ENCODE measurements at places on chromosomes 4 and X.

DNA sequence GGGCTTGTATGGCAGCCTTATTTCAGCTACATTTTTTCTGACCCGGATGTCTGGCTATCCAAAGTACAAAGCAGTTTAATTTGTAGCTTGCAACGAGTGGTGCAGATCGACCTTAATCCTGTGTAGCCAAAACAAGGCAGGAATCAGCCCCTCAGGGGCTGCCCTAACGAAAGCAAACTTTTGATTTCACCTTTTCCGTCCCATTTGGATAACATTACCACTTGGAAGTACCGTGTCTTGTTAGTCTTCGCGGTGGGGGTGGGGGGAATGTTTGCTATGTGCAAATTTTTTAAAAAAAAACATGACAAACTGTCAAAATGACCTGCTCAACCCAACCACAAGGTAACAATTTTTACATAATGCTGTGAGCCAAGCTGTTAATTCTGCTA lies 766 bp upstream of the DNAJB14 start:
- no peak for DNase-seq

- no peak for DNase-seq
Measured at GRCh38 chr4:136664988-136665387, 867.3 kb downstream of the PCDH18 start.

DNA sequence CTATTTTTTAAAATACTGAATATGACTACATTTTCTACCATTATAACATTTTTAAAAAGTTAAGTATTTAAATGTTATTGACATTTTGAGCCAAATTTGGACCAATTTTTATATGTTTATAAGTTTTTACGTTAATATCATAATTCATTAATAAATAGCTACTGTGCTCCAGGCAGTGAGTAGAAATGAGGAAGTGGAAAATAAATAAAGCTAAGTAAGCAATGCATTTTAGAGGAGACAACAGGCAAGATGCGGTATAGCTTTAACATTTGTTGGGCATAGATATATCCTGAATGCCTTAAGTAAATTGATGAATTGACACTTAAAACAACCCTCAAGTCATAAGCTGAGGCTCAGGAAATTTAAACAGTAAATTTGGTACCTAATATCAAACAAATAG lies 474.8 kb downstream of the PCDH10 start:
- DNase-seq: no peak

DNA sequence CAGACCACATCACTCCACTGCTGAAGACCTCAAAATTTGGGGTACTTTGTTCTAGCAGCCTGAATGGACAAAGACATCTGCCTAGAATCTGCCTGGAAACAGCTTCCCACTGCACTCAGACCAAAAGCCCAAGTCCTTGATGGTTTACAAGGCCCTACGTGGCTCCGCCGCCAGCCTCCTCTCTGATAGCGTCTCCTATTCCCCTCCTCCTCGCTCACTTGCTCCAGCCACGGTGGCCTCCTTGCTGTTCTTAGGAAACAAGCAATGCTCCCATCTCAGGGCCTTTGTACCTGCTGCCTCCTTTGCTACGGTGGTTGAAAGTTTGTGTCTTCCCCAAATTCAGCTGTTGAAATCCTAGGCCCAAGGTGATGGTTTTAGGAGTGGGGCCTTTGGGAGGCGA lies 34.7 kb upstream of the SORCS2 start:
- no peak for DNase-seq

- peak; percentile 4 for DNase-seq
Measured at GRCh38 chr4:52659722-52660261, 691 bp upstream of the USP46 start.

- DNase-seq: no peak
Measured at GRCh38 chrX:151386838-151387459, 10.1 kb upstream of the VMA21 start.

GRCh38 chr4:189002475-189002874 lies 863.2 kb downstream of the TRIML1 start:
- DNase-seq: no peak

DNA sequence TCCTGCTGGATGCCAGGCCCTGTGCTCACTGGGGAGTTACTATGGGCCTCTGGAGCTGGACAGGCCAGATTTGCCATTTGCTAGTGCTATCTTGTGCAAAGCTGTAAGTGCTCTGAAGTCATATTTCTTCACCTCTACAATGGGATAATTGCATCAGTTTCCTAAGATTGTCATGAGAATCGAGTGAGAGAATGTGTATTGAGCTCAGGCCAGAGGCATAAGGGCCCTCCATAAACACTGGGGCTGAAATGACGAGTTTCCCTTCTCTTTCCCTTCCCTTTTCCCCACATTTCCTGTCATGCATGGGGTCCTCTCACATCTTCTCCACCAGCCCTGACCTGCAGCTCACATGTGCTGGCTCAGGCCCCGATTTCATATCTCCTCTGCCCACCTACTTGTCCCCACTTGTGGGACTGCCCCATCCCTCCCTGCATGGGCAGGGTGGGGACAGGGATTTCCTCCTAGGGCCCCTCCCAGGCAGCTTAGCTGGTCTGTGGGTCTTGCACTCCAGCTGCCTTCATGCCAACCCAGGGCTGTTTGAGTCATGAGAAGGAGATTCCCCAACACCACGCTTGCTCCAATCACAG lies 358.8 kb downstream of the MID1IP1 start:
- DNase-seq: no peak

GRCh38 chrX:54449929-54450328 lies 9.7 kb downstream of the TSR2 start:
- no peak for DNase-seq

GRCh38 chr4:173405840-173406606 lies 7.1 kb upstream of the SCRG1 start:
- no peak for DNase-seq

DNA sequence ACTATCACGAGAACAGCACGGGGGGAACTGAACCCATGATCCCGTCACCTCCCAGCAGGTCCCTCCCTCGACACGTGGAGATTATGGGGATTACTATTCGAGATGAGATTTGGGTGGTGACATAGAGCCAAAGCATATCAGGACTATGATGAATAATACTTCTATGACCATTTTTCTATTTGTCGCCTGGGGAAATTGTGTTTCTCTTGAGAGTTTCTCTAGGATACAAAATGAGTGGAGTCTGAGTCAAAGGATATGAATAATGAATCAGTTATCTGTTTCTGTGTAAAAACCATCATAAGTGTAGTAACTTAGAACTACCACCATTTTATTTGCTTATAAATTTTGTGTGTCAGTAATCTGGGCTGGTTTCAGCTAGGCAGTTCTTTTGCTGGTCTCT lies 533.0 kb upstream of the ARX start:
- DNase-seq: no peak

- DNase-seq: no peak
Measured at GRCh38 chr4:2154215-2154740, 87.6 kb downstream of the HAUS3 start.

- no peak for DNase-seq
Measured at GRCh38 chrX:152637649-152638442, at the start of gene GABRQ. GABRQ (plus strand) TSS chrX:152637895; CDS start chrX:152638203, 308 bp downstream.

GRCh38 chr4:152850377-152850776 lies 70.6 kb downstream of the ARFIP1 start:
- peak; percentile 4 for DNase-seq

- no peak for DNase-seq
Measured at GRCh38 chrX:110015032-110015431, 12.1 kb downstream of the TMEM164 start.

- DNase-seq: no peak
Measured at GRCh38 chr4:2599304-2599654, 62.8 kb downstream of the FAM193A start.
